ENCODE measurements at places on chromosomes 6 and 20. TPM values are rescaled to one million over a fixed set of nuclear protein-coding genes. Genes with fewer than 3 reads are reported as not detected.

KCNB1 gene
- 0.48 TPM for total RNA-seq

KCNK5 gene
- 0.14 TPM for total RNA-seq

GRIK2 gene
- 2.5 TPM for total RNA-seq

OPRM1 gene
- total RNA-seq, result not detected

SIRPG gene
- total RNA-seq, result not detected

TEAD3 gene
- 75.5 TPM for total RNA-seq

ZC2HC1B gene
- not detected for total RNA-seq

EMILIN3 gene
- total RNA-seq, result not detected

CLDN20 gene
- total RNA-seq, result not detected

All from astrocyte (in vitro differentiated cells and primary cell).